NCI-H69 (cell line): ENCODE measurements at places on chromosomes 1 and 21.

DNA sequence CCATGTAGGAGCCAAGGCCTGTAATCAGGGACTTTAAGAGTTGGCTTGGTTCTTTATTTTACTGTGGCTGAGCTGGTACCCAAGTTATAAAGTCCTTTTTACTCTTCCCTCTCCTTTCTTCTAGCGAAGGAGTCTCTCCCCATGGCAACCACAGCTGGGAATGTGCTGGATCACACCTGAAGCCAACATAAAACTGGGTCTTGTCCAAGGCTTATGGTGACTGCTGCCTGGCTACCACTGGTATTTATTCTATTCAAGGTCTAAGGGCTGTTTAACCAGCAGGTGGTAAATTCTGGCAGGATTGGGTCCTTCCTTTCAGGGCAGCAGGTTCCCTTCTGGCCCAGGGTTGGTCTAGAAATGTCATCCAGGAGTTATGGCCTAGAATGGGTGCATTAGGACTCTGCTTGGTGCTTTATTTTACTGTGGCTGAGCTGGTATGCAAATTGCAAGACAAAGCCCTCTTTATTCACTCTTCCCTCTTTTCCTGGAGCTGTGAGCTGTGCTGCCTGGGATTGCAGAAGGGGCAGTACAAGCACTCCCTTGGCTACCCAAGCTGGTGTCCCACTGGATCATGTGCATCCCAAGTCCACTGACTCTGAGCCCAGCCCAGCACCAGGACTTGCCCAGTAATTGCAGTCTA, 26.6 kb downstream of the SLC22A15 start:
- DNase-seq, result peak; percentile 55

DNA sequence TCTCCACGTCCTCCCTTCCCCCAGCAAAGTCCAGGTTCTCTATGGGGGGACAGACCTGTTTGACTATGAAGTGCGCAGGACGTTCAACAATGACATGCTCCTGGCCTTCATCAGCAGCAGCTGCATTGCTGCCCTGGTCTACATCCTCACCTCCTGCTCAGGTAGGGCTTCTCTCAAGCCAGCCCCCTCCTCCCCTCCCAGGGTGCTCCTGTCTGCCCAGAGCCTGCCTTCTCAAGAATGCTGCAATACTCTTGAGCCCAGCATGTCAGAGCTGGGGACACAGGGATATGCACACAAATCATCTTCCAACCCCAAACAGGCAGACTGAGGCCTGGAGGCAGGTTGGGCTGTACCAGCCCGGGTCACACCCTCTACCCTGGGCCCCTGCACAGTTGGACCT, 35.4 kb downstream of the DISP3 start:
- DNase-seq, result no peak

DNA sequence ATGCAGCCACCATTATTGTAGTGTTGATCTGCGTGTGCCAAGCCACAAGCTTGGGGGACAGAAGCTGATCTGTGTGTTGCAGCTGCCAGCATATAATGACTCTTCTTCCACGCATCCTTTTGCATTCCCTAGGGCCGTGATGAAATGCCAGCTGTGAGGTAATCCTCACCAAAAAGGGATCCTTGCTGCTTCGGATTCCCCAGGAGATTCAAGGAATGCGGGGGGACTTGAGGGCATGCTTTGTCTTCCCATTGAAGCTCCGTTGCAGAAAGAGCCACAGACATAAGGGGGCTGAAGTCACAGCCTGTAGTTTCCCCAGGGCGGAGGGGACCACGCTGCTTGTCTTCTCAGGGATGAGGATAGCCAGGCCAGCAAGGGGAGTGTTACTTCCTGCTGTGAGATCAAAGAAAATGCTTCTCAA, 281.6 kb upstream of the FMN2 start:
- DNase-seq, result no peak

- DNase-seq, result no peak
These were observed 29.0 kb downstream of the NFIA start for GRCh38 chr1:61111084-61112004.

DNA sequence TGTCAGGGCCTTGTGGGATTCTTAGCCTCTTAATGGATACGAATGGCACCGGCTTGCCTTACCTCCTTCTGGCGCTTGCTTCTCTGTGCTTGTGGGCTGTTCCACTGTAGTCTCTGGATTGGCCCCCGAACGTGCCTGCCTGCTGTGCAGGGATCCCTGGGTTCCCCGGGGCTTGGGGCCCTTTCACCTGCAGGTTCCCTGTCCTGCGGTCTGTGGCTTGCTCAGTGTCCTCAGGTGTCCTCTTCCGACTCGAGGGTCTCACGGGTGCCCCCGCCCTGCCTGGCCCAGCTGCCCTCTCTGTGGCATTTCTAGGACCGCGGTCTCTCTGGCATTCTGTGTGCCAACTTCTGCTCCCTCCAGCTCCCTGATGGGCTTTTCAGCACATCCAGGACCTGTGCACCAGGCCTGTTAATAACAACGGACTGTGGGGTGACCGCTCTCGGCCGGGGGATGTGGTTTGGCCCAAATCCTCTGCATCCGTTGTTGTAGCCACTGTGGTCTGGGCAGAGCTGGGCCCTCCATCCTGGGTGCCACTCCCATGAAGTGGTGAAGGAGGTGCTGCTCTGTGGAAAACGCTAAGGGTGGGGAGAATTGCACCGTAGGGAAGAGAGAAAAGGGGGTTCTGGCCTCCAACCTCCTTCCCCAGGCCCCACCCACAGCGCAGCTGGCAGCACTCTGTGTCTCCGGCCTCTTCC, 12.4 kb downstream of the COL18A1 start:
- DNase-seq, result no peak

- DNase-seq, result peak; percentile 91
These were observed 179.9 kb downstream of the COL24A1 start for GRCh38 chr1:85976516-85977205.

DNA sequence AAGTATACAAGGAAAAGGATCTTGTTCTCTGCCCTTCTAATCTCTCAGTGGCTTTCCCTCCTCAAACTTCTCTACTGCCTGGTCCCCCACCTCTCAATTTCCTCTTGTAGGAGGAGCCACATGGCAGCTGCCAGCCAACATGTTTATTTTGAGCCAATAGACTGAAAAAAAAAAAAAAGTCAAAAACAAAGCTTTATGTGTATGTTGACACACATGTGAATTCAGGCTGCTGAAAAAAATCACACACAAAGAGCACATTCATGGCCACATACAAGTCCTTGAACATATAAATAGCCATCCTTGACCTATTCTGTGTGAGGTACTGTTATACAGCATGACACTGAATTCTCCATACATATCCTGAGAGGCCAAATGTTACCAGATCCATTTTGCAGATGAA, 3.7 kb downstream of the PTPN14 start:
- DNase-seq, result no peak

- no peak for DNase-seq
These were observed 18.7 kb downstream of the MIER1 start for GRCh38 chr1:66943361-66943969.

- no peak for DNase-seq
These were observed 21.1 kb downstream of the PLA2G4A start for GRCh38 chr1:186849826-186850225.

DNA sequence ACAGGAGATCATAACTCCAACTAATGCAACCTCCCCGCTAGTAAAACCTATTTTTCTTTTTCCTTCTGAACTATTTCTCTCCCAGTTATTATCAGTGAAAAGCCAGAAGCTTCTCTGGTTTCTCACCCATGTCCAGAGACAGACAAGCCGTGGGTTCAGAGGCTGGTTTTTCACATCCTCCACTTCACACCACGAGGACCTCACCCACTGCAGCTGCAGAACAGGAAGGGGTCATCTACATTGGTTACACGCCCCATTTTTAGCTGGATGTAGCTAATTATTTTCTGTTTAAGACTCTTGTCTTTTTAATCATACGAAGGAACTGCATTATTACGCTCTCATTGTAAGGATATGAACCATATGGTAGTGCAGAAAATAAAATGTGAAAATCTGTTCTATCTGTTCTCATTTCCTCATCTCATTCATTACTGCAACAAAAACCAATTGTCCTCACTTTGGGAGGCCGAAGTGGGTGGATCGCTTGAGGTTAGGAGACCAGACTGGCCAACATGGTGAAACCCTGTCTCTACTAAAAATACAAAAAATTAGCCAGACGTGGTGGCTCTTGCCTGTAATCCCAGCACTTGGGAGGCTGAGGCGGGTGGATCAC, 39.1 kb upstream of the CLDN14 start:
- DNase-seq, result no peak

DNA sequence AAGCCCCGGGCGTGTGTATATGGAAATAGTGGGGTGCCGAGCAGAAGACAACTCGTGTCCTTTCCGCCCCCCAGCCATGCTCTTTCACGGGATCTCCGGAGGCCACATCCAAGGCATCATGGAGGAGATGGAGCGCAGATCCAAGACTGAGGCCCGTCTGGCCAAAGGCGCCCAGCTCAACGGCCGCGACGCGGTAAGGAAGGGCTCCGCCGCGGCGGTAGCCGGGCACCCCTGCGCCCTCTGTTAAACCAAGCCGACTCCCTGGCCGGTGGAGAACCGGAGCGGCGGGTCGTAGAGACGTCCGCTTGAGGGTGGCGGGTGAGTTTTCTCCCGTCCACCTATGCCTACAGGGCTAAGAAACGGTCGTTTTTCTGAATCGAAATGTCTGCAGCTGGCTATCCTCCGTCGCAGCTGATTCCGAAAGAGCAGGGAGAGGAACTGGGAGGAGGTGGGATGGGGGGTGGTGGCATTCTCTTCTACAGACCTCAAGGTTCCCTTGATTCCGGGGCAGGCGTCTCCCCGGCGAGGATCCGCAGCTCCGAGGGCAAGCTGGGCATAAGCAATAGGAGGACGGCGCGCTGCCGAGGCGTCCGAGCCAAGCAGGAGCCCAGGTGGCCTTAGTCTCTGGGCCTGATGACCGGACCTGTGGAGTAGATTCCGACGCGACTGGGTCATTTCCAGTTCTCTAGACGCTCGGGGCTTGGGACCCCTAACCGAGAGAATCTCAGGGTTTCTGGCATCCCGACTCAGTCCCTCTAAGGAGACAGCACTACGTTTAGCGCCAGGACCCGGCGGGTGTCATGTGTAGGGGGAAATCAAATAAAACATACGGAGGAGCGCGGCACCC, 856 bp downstream of the LHX9 start:
- DNase-seq, result peak; percentile 82

GRCh38 chr1:28756846-28757245, 20.1 kb downstream of the YTHDF2 start:
- DNase-seq, result no peak

DNA sequence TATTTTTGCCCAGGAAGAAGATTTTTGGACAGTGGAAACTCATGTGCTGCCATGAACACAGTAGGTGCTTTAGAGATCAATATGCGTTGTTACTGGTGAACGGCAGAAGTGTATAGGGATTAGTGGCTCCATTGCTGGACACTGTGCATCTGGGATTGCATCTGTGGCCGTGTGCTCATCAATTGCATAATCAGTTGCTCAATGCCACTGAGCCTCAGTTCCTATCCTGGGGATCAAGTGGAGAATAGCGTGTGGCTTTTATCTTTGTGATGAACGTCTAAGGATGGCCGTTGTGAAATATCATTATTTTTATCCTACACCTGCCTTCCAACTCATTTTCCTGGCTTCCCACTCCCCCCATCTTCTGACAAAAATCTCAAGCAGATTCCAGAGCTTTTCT, 5.4 kb downstream of the TNN start:
- no peak for DNase-seq

GRCh38 chr1:167938080-167938636, 1.3 kb upstream of the MPC2 start:
- DNase-seq, result peak; percentile 40

DNA sequence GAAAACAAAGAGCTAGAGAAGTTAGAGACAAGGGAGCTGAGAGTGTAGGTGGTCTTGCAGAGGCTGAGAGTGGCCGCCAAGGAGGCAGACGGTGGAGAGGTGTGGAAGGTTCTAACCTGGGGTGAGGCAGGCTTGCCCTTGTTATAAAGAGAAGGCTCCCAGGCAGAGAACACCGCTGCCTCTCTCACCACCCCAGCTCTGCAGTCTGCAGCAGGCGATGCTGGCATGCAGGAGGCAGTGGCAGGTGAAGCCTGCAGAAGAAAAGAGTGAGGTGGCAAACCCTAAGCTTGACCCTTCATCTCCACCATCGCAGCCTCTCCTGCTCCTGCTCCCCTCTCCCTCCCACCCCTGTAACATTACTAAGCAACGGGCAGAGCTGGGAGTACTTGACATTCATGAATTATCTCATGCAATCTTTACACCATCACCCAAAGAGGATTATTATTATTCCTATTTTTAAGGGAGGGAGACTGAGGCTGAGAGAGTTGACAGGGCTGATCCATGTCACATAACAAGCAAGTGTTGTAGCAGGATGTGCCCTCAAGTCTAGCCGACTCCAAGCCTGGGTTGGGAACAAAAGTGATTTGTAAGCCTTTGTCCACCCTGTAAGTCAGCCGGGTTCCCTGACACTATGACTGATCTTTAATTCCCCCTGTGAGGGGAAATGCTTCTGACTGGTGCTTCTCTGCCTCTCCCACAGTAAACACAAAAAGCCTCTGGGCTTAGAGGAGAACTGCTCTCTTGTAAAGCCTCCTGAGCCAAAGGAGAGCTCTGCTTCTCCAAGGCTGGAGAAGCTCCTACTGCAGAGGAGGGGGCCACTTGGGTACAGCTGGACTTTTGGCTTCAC, 36.1 kb downstream of the KANK4 start:
- peak; percentile 3 for DNase-seq

GRCh38 chr1:177880339-177880891, 89.4 kb downstream of the SEC16B start:
- DNase-seq, result peak; percentile 77

DNA sequence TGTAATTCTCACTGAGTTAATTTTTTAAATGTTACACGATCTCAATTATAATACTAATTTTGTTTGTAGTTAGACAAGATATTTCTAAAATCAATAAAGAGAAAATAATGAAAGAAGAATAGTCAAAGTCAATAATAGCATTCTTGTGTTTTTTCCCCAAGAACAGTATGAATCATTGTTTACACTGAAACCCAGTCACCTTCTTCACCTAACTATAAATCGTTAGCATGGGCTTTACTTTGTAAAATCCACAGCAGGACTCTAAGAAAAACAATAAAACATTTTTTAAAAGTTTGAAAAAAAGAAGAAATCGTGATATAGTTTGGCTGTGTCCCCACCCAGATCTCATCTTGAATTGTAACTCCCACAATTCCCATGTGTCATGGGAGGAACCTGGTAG, 234.6 kb upstream of the LYPLAL1 start:
- DNase-seq, result no peak

DNA sequence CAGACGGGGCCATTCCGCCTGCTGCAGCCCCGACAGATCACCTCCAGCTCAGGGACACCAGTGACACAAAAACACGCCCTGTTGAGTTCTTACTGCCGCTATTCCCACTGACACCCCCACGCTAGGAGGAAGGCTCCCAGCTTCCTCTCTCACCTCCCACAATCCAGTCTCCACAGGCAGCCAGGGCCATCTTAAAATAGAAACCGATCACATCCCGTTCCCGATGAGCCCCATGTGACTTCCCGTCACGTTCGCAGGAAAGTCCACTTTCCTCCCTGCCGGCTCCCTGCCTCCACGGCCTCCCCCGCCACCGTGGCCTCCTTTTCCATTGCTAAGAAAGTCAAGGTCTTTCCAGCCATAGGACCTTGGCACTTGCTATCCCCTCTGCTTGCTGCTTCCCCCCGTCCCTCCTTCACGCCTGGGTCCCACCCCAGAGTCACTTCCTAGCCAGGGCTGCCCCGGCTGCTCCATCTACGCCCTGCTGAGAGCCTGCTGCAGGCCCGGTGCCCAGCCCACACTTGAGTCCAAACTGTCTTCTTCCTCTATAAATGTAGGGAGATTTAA, 24.0 kb upstream of the DDOST start:
- no peak for DNase-seq
